Vagina (tissue), 2 donors: ENCODE measurements at places on chromosomes 12 and 14.
A peak's percentile ranks its signal among the peaks of the same experiment; 100 is the strongest.

GRCh38 chr12:84561351-84561750, 351.2 kb downstream of the SLC6A15 start:
- H3K4me1 ChIP-seq, result no peaks in the 10 kb centered on the region
- H3K36me3 ChIP-seq, result no peaks in the 10 kb centered on the region
- DNase-seq, result no peak

GRCh38 chr14:88209273-88209672, 113.8 kb downstream of the KCNK10 start:
- no peak overlapping the region for H3K4me3 ChIP-seq
- H3K4me1 ChIP-seq, result no peaks in the 10 kb centered on the region
- no peak for DNase-seq
- no peak overlapping the region for H3K27ac ChIP-seq
- no peaks in the 10 kb centered on the region for H3K27me3 ChIP-seq
- no peaks in the 10 kb centered on the region for H3K36me3 ChIP-seq

GRCh38 chr12:94260717-94261116, 112.3 kb downstream of the PLXNC1 start:
- H3K4me1 ChIP-seq, result peaks cover 35% of the 10 kb centered on the region
- no peaks in the 10 kb centered on the region for H3K27me3 ChIP-seq
- peak overlapping the region; percentile 90 for H3K27ac ChIP-seq
- DNase-seq, result no peak
- no peak overlapping the region for H3K4me3 ChIP-seq

DNA sequence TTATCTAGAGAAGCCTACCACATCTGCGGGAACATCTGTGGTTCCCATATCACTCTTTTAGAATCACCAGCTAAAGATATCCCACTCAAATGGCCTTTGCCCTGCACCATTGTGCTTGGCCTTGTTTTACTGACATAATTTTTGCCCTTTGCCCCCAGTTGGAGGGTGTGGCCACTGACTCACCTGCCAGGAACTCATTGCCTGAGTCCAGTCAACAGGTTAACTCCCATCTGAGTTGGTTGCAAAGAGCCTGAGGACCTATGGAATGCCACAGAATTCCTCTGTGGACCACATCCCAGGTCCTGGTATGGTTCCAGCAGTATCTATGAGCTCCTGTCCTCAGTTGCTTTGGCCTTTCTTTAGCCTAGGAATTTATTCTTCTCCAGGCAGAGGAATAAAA, 55.7 kb upstream of the PTGR2 start:
- no peaks in the 10 kb centered on the region for H3K36me3 ChIP-seq
- no peak overlapping the region for H3K27ac ChIP-seq
- peaks cover 20% of the 10 kb centered on the region for H3K4me1 ChIP-seq

DNA sequence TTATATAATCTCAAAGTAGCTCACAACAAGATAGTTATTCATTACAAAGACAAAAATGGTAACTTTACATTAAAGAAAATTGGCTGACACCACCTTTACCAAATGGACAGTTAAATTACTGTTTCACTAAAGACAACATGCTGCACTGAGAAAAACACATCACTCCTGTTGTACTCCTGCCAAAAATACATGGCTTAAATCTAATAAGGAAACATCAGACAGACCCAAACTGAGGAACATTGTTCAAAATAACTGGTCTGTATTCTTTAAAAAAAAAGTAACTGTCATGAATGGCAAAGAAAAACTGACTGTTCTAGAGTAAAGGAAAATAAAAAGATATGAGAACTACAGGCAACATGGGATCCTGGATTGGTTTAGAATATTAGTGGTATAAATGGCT, 151.3 kb upstream of the DCN start:
- no peak overlapping the region for H3K27ac ChIP-seq
- H3K4me1 ChIP-seq, result peaks cover under 1% of the 10 kb centered on the region

DNA sequence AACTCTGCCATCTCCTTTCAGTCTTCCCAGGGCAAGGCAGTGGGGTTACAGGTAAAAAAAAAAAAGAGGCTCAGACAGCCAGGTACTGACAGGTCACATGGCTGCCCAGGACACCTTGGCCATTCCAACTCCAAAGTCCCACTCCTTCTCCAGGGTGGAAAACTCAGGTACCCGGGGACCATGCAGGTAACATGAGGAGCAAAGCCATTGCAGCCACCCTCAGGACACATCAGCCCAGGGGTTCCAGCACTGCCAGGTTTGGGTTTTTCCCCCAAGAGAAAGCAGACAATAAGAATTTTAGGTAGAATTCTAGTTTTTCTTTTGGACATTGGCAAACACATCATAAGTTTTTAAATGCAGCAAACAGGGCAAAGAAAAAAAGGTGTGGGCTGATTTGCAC, 15.3 kb downstream of the FAM222A start:
- no peaks in the 10 kb centered on the region for H3K36me3 ChIP-seq
- no peak for DNase-seq
- no peaks in the 10 kb centered on the region for H3K27me3 ChIP-seq
- H3K4me3 ChIP-seq, result no peak overlapping the region
- no peak overlapping the region for H3K27ac ChIP-seq

GRCh38 chr12:12460935-12461922, 101.4 kb downstream of the DUSP16 start:
- H3K4me3 ChIP-seq, result no peak overlapping the region
- no peak overlapping the region for H3K27ac ChIP-seq
- no peaks in the 10 kb centered on the region for H3K27me3 ChIP-seq

DNA sequence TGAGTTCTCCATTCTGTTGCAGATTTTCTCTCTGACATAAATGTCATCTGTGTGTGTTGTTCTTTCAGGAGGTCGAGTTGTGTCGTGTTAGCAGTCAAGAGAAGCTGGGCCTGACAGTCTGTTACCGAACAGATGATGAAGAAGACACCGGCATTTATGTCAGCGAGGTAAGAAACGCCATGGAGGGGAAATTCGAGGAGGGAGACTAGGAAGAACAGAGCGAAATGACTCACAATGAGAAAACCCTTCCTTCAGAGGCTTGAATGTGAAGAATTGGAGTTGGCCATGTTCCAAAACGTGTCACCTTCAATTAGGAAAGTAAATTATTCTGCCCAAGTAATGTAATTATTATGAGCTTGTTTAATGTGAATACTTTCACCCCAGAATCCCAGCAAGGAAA, 364.5 kb downstream of the PDZRN4 start:
- H3K4me1 ChIP-seq, result no peaks in the 10 kb centered on the region
- no peak overlapping the region for H3K4me3 ChIP-seq
- no peak for DNase-seq
- H3K36me3 ChIP-seq, result no peaks in the 10 kb centered on the region
- H3K27me3 ChIP-seq, result no peaks in the 10 kb centered on the region
- no peak overlapping the region for H3K27ac ChIP-seq

DNA sequence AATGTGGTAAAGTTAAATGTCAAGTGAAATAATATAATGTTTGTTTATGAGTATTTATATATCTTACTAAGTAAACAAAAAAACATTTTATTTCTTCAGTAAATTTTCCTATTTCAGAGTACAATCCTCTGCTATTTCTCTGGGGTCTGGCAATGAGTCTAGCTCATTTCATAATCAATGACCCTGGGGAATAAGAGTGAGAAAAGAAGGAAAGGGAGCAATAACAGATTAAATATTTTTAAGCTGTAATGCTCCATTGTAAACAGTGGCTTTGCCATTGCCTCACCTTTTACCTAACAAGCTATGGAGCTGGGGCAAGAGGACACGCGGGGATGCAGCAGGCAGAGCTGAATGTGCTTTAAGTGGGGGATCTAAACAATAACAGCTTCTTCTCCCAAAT, 1071.9 kb downstream of the FLRT2 start:
- H3K4me3 ChIP-seq, result no peak overlapping the region
- no peaks in the 10 kb centered on the region for H3K27me3 ChIP-seq
- no peaks in the 10 kb centered on the region for H3K4me1 ChIP-seq
- H3K27ac ChIP-seq, result no peak overlapping the region
- no peak for DNase-seq
- no peaks in the 10 kb centered on the region for H3K36me3 ChIP-seq

DNA sequence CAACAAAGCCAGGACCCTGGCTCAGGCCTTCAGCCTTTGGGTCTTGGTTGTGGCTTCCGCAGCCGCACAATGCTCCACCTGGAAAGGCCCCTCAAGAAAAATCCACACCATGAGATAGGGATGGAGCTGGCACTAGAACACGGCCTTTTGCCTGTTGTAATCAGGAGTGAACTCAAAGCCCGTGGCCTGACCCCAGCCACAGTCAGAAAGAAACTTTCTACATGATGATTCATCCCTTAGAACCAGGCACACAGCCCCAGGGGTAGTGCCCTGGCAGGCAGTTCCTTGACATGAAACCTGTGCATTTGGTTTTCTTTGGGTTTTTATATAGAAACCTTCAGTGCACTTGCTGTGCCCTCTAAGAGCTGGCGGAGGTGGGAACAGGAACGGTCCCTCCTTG, 5.1 kb downstream of the CLMN start:
- H3K27ac ChIP-seq, result peak overlapping the region; percentile 82
- no peaks in the 10 kb centered on the region for H3K36me3 ChIP-seq
- peaks cover 44% of the 10 kb centered on the region for H3K4me1 ChIP-seq
- no peak overlapping the region for H3K4me3 ChIP-seq
- no peak for DNase-seq
- H3K27me3 ChIP-seq, result no peaks in the 10 kb centered on the region

DNA sequence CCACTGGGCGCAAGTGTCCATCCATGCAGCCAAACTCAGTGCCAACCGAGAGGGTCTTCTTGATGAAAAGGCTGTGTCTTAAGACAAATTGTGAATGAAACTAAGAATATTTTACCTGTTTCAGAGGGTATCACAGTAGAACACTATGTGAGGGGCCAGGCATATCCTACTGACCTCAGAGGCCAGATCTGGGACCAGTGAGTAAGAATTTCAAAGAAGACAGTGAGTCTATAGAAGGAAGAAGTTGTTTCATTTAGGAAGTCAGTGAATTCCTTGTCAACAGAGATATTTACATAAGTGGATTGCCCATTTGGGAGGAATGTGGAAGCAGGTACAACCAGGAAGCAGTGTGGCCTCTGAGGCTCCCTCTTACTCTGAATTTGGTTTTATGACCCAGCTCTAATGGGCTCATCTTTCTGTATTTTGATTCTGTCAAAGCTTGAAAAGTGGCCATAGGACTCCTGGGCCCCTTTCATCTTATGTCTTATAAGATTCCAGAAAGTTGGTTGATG, 137.4 kb downstream of the ZNF664 start:
- DNase-seq, result no peak
- no peaks in the 10 kb centered on the region for H3K4me1 ChIP-seq
- H3K4me3 ChIP-seq, result no peak overlapping the region
- no peaks in the 10 kb centered on the region for H3K36me3 ChIP-seq

GRCh38 chr14:76918256-76918781, 92.1 kb downstream of the LRRC74A start:
- H3K36me3 ChIP-seq, result no peaks in the 10 kb centered on the region
- DNase-seq, result peak; percentile 96
- H3K27me3 ChIP-seq, result no peaks in the 10 kb centered on the region
- H3K4me1 ChIP-seq, result peaks cover 82% of the 10 kb centered on the region
- H3K4me3 ChIP-seq, result no peak overlapping the region

GRCh38 chr12:39393890-39394289, 49.0 kb downstream of the KIF21A start:
- no peaks in the 10 kb centered on the region for H3K4me1 ChIP-seq
- DNase-seq, result no peak
- no peaks in the 10 kb centered on the region for H3K27me3 ChIP-seq
- no peak overlapping the region for H3K4me3 ChIP-seq
- no peak overlapping the region for H3K27ac ChIP-seq
- no peaks in the 10 kb centered on the region for H3K36me3 ChIP-seq

DNA sequence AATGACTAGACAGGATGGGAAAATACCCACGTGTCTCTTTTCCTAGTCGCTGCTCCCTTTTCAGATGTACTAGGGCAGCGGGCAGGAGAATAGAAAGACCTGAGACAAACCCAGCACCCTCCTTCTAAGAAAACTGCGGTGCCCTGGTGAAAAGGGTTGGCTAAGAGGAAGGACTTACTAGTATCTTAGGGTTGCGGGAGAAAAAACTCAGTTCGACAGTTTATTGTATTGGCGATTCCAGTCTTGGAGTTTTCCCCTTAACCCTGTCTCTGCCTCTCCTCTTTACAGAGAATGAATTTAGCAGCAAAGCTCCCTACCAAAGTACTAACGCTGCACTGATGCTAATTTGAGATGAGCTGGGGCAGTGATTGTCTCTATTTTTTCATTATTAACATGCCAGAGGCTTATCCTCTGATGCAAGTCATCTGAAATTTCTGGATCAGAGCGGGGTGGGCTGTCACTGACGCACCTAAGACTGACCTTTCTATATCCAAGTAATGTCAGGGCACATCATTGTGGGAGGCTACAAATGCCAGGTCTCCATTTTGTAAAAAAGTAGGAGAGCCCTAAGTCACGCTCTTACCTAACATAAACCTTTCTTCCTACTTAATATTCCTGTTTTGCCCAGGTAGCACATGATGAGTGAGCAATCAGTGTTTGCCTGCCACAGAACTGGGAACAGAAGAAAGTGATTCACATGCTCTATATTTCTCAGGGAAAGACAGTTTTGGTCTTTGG, 916 bp upstream of the PAWR start:
- H3K4me1 ChIP-seq, result peaks cover 5% of the 10 kb centered on the region
- peak overlapping the region; percentile 95 for H3K27ac ChIP-seq
- H3K36me3 ChIP-seq, result no peaks in the 10 kb centered on the region
- peak overlapping the region; percentile 92 for H3K4me3 ChIP-seq

GRCh38 chr12:110269622-110270124, 11.4 kb upstream of the ATP2A2 start:
- H3K4me3 ChIP-seq, result no peak overlapping the region
- DNase-seq, result no peak
- H3K27me3 ChIP-seq, result no peaks in the 10 kb centered on the region

GRCh38 chr14:38790916-38791315, 312.1 kb downstream of the SEC23A start:
- no peaks in the 10 kb centered on the region for H3K36me3 ChIP-seq
- no peak overlapping the region for H3K4me3 ChIP-seq
- no peaks in the 10 kb centered on the region for H3K4me1 ChIP-seq
- no peaks in the 10 kb centered on the region for H3K27me3 ChIP-seq
- DNase-seq, result no peak

- H3K4me1 ChIP-seq, result no peaks in the 10 kb centered on the region
- no peak overlapping the region for H3K27ac ChIP-seq
- no peak overlapping the region for H3K4me3 ChIP-seq
- no peak for DNase-seq
Measured at GRCh38 chr12:54605138-54605970, 16.9 kb upstream of the PPP1R1A start.

DNA sequence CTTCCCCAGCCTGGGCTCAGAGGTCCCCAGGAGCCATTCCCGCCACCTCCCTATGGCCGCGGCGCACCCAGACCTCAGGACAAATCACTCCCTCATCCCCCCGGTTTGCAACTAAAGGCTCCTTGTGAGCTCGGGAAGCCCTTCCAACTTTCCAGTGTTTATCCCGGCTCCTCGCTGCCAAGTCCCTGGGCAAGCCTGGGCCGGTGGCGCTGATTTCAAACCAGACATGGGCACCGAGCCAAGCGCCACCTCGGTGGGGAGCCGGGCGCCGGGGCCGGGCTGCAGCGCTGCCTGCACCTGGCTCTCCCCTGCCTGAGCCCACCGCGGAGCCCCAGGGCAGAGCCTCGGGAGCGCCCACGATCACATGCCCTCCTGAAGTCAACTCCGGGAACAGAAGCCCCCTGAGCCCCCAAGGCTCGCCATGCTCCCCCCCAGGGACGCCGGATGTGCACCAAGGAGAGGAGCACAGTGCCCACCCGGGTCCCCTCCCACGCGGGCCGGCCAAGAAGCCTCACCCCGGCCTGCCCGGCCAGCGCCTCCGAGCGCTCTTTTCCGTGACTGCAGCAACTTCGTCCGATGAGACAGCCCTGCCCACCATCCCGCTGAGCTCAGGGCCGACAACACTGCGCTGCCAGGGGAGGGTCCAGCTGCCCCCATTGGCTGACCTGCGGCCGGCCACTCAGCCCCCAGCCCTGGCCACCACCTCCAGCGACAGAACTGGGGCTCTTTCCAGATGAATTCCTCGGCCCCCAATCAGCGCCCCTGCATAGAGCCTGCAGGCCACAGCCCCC, 50.0 kb downstream of the NCOR2 start:
- peak overlapping the region; percentile 96 for H3K27ac ChIP-seq
- no peaks in the 10 kb centered on the region for H3K27me3 ChIP-seq
- H3K4me3 ChIP-seq, result peak overlapping the region; percentile 52
- H3K36me3 ChIP-seq, result no peaks in the 10 kb centered on the region
